NCI-H1417 treated with DMSO at 0.1 percent for 48 hours (cell line): ENCODE measurements at places on chromosomes 16 and 17.

DNA sequence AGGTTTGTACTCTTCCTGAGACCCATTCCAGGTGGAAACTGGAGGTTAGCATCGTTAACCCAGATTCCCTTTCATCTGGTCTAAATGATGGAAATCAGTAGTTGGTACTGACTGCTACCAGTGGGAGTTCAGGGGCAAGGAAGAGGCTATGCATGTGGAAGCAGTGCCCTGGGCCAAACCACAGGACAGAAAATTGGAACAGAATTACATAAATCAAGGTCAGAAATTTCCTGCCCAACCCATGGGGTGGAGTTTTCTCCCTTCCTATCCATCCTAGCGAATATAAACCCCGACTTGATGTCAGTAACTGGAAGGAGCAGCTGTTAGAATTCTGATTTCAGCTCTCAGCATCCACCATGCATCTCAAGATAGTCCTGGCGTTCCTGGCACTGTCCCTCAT is at the start of gene AOC2:
Gene AOC2 (plus strand): TSS at position 310 of the 400 bp plus-strand sequence. CDS start 47 bp downstream, at position 357.
- no peak for DNase-seq

DNA sequence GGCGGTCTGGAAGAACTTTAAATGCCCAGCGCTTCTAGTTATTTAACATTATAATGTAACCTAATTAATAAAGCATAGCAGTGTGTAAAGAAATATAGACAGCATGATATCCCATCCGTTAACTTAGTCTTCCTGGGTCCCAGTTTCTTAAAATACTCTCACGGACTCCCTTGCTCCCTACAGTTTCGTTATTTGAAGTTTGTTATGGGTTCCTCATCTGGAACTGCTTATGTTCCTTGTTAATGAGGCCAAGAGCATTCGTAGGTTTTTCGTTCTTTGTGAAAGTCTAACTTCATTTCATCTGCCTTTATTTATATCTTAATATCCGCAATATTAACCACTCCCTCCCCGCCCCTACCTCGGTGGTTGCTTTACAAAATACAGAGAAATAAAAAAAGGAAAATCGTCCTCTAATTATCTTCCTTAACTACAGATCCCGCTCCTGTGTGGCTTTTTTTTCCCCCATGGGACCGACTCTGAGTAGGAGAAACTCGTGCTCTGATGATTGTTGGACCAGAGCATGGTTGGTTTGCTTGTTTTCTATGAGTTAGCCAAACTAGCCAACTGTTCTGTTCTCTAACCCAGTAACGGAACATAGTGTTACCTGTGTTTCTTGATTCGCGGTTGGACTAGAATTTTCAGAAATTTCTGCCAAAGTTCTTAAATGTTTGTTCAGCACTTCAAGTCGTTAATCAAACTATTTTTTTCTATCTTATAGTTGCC is 863 bp downstream of the ADPRM start:
- no peak for DNase-seq

DNA sequence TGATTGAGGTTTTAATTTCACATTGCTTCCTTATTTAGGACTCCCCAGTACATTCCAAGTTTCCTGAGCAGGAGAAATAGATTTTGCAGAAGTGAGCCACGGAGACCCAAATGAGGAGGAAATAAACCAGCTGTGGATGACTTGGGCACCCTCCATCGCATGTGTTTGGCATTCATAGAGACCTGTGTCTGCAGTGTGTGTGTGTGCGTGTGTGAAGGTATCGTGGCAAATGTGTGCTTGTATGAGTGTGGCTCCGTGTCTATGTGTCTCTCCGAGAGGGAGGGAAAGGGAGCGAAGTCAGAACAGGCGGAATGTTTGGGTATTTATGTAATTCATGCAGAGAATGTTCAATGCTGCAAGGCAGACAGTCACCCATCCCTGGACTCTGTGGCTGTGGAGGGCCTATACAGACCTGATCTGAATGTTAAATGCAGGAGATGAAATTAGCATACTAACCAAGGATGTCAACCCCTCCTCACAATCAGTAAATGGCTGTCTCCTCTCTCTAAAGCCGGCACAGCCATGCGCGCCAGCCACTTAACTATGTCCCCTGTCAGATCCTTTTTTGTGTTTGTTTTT is 186.0 kb upstream of the ZFHX3 start:
- no peak for DNase-seq

DNA sequence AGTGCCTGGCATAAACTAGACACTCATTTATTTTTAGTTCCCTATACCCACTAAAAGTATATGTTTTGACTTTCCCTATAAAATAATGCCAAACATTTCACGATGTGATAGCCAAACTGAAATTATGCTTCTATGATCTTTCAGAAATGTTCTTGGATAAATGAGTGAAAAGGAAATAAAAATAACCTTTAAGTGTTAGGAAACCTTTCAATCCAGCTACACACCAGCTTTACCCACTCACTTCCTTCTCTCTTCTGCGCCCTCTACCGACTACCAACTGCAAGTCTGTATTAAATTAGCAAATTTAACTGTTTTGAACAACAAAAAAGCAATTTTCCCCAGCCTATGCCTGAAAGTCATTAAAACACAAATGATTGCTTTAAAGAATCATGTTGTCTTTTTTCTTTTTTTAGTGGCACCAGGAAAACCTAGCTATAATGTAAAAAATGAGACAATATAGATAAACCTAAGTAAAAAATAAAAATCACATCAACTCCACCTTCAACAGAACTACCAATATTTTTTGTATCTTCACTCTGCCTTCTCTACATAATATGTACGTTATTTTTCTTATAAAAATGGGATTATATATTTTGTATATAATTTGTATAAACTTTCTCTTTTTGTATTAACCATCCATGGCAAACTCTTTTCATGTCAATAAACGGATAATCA is 13.2 kb upstream of the TMEM100 start:
- no peak for DNase-seq

- DNase-seq, result no peak
These were observed 100.1 kb downstream of the RAB11FIP4 start for GRCh38 chr17:31491376-31492131.

- DNase-seq, result no peak
These were observed 49.4 kb upstream of the GSE1 start for GRCh38 chr16:85563515-85564276.

GRCh38 chr17:39165178-39165840 is 652 bp downstream of the ARL5C start:
- no peak for DNase-seq

DNA sequence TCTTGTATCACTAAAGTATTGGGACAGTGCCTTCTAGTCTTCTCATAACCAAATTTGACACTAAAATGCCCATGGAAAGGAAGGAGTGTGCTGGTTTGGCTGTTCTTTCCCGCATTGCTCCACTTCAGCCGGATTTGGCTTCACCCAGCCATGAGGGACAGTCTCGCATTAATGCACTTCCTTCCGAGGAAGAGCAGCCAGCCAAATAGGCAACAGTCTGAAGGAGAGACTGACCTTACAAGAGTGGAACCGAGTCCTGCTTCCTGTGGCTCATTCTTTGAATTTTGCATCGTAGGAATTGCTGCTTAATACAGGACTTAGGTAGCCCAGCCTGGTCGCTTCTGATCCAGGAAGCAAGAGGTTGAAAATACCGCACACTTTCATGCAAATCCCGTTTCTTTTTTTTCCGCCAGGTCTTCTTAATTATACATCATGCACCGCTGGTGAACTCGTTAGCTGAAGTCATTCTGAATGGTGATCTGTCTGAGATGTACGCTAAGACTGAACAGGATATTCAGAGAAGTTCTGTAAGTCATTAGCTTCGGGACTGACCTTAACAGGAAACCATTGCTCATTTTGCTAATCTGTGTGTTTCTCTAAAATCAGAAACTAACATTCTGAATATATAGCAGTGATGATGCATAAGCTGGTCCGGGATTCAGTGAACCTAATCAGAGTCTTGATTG is 38.2 kb downstream of the CLEC16A start:
- no peak for DNase-seq

GRCh38 chr16:56931271-56931891 is 561 bp upstream of the HERPUD1 start:
- DNase-seq, result no peak

- no peak for DNase-seq
These were observed 17.7 kb upstream of the GFOD2 start for GRCh38 chr16:67736858-67737257.

- no peak for DNase-seq
These were observed 108.0 kb downstream of the CCDC182 start for GRCh38 chr17:57636985-57637665.

- DNase-seq, result no peak
These were observed 12.5 kb downstream of the CYB5B start for GRCh38 chr16:69436896-69437295.

DNA sequence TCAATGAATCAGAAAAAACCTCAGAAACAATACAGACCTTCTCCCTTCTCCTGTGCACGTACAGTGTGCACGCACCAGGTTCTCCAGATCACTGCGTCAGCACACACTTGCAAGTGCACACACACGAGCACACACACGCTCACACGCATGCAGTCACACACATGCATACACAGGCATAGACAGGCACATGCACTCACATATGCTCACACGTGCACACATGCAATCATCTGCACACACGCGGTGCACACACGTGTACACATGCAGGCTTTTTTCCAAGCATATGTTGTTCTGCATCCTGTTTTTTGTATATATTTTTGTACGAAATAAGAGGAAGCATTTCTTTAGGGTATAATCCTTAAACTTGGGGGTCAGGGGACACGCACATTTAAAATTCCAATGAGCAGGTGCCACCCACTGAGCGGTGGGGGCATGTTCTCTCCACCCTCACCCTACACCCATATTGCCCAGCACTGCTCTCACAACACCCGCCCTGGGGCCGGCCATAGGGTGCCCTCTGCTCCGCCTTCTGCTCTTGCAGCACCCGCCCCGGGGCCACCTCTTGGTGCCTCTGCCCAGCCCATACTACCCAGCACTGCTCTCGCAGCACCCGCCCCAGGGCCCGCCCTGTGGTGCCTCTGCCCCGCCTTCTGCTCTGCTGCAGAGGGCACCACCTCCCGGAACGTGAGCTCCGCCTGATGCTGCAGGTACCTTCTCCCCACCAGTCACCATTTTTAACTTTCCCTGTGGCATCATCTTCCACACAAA is 20.9 kb downstream of the KLHDC4 start:
- no peak for DNase-seq

DNA sequence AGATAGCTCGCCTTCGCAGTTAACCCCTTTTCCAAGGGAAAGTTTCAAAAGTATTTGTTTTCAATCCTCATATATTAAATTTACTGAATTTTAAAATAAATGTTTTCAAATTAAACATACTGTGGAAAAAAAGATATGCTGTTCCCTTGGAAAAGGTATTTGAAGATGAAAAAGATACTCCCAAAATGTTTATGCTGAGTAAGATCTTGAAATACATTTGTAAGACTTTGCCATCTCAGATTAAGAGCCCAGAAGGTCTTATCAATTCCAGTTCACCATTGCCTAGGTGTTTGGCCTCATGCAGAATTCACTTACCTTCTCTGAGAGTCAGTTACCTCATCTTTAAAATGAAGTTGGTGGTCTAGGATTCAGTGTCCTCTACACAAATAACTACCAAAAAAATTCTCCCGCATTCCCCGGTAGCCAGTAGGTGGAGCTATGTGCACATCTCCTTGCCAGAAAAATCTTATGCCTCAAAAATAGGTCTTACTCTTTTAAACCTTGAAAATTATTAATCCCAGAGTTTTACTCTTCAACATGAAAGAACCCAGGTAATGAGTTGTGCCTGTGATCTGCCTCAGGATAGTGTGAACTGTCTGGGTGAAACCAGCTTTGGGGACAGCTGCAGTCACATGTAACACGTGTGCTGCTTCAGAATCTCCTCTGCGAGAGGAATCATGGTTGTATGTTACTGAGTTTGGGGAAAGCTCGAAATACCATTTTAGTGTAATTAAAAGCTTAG is 178.3 kb downstream of the MRTFB start:
- DNase-seq, result peak; percentile 21
